Posterior cingulate gyrus (tissue), 11 donors: ENCODE measurements at places on chromosomes 1 and 21.

DNA sequence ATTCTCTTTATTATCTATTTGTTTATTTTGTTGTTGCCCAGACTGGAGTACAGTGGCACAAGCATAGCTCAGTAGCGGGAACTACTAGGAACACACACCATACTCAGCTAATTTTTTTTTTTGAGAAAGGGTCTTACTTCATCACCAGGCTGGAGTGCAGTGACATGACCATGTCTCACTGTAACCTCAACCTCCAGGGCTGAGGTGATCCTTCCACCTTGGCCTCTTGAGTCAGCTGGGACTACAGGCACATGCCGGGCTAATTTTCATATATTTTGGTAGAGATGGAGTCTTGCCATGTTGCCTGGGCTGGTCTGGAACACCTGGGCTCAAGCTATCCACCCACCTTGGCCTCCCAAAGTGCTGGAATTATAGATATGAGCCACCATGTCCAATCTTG, 5.3 kb upstream of the TXNIP start:
- no peak for DNase-seq

DNA sequence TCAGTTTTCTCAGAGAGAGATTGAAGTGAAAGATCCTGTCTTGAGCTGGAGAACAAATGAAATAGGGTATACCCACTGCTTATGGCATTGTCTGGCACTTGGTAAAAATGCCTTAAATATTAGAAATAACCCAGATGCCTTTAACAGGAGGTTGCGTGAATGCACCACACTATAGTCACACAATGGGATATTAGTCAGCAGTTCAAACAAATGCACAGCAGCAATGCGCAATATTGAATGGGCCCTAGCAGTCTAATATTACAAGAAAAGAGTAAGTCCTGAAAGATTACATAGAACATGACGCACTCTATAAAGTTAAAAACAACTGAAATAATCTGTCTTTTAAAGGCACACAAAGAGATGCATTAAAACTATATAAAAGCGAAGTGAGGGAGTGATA, 161.1 kb downstream of the EDEM3 start:
- no peak for DNase-seq

- DNase-seq, result peak; percentile 66
Observed at GRCh38 chr21:26169611-26170470, 729 bp downstream of the APP start.

DNA sequence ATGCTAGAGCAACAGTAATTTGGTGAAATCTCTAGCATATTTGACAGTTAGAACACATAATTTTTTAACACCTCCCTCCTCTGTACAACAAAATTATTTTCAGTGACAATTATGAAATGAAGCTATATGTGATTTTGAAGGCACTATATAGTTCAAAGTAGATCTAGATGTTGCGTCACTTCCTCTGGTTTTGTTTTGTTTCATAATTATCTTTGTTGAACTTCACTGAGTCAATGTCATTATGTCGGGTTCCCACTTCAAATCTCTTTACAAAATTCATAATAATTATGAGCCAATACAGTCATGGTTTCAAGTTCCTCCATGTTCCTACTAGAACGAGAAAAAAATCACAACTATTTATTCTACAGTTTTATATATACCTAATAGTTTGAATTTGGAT, 254.8 kb upstream of the PLXNA2 start:
- no peak for DNase-seq

DNA sequence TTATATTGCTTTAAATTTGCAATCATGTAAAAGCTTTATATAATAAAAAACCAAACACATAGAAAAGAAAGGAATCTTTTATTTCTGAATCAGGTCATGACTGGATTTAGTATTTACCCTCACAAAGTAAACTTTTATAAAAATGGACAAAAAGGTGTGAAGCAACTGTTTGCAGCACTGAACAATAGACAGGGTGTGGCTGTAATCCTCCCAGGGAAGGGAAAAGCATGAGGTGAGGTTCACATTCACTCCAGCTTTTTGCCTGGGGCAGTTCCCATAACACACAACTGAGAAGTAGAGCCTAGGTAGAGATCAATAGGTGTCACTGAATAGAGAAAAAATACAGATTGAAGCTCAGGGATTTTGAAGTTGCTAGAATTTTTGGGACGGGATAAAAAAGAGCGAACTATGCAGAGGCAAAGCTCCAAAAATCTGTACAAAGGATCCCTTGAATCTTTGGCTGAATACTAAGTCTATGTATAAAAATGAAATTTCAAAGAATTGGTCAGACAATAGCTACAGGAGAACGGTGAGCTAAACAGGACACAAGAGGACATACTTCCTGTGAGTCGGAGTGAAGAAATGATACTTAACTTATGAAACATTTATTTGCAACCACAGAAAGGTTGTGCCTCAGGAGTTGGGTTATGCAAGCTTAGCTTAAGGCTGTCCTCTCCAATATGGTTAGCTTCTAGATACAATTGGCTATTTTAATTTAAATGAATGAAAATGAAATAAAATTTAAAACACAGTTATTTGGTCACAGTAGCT, 162.0 kb upstream of the ZP4 start:
- no peak for DNase-seq

DNA sequence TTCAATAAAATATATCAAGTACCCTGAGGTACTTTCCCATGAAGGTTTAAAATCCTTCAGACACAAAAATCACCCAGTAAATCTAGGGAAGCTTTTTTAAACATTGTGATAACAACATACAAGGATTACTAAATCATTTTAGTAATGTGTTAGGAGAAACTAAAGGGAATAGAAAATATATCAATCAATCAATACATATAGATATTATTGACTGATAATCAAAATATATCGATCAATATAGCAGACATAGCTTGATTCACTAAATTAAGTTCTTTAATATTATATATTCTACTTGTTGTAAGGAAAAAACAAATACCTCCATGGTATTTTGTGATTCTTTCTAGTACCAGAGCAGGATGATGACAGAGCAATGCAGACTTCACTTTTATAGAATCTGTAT, 35.2 kb downstream of the MAP3K21 start:
- no peak for DNase-seq

DNA sequence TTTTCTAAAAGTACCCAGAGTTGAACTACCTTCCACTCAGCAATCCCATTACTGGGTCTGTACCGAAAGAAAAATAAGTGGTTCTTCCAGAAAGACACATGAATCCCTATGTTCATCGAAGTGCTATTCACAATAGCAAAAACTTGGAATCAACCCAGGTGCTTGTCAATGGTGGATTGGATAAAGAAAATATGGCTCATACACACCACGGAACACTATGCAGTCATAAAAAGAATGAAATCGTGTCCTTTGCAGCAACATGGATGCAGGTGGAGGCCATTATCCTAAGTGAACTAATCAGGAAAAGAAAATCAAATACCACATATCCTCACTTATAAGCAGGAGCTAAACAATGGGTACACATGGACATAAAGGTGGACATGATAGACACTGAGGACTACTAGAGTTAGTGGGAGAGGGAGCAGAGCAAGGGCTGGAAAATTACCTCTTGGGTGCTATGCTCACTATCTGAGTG, 32.9 kb upstream of the JUN start:
- DNase-seq, result no peak
